Activated CD8-positive, alpha-beta T cell treated with anti-CD3 and anti-CD28 coated beads, Interleukin-2, amount 10 ng/mL, durations not matched to agents 7 days and 5 days (primary cell): ENCODE measurements at places on chromosomes 4 and X.

DNA sequence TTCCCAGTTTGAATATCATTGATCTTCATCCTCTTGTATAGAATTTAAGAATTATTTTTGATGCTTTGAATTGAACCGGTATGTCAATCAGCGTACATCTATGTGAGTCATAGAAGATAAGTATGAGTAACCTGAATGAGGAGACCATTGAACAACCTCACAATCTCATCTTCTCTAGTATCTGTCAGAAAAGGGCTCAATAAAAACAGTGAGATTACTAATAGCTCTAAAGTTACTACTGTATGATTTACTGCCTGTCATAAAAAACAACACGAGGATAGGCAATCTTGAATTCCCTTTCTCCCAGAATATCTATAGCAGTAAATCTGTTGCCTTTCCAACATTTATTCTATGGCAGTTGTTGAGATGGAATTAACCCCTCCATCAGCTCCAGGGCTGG lies 36.1 kb downstream of the PHOX2B start:
- no peak overlapping the region for H3K4me3 ChIP-seq
- H3K27ac ChIP-seq: no peak overlapping the region

GRCh38 chr4:26173619-26174018 lies 147.2 kb upstream of the RBPJ start:
- H3K36me3 ChIP-seq: no peaks in the 10 kb centered on the region
- H3K4me1 ChIP-seq: peaks cover 3% of the 10 kb centered on the region
- H3K27me3 ChIP-seq: peaks cover 4% of the 10 kb centered on the region
- DNase-seq: no peak
- H3K27ac ChIP-seq: no peak overlapping the region

- H3K4me3 ChIP-seq: no peak overlapping the region
- no peak for DNase-seq
- H3K4me1 ChIP-seq: no peaks in the 10 kb centered on the region
- H3K27me3 ChIP-seq: peaks cover 4% of the 10 kb centered on the region
- H3K36me3 ChIP-seq: no peaks in the 10 kb centered on the region
Observed at GRCh38 chr4:81204571-81204970, 10.5 kb downstream of the PRKG2 start.

DNA sequence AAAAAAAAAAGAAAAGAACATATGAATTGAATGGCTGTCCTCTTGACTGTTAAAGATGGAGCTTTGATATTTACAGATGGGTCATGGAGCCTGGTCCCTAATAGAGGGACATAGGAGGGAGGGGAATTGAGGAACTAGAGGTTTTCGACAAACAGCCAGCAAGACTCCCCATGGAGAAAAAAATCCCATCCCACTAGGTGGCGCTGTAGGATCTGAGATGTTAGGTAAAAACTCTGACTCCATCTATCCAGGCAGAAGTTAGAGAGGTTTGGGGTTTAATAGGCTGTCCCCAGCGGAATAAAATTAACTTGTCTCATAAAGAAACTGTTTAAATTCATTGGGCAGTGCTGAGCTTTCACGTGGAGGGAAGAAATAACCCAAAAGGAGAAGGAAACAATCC lies 45.9 kb downstream of the HMGB2 start:
- peak overlapping the region; percentile 77 for H3K27ac ChIP-seq
- peaks cover 16% of the 10 kb centered on the region for H3K4me1 ChIP-seq
- H3K27me3 ChIP-seq: no peaks in the 10 kb centered on the region

- no peak overlapping the region for H3K4me3 ChIP-seq
- no peaks in the 10 kb centered on the region for H3K27me3 ChIP-seq
- H3K4me1 ChIP-seq: no peaks in the 10 kb centered on the region
- DNase-seq: no peak
- H3K36me3 ChIP-seq: no peaks in the 10 kb centered on the region
Observed at GRCh38 chrX:26651755-26652154, 435.8 kb downstream of the MAGEB5 start.

- DNase-seq: peak; percentile 73
- peak within 1 kb of the TSS; percentile 45 for H3K4me3 ChIP-seq
- H3K27ac ChIP-seq: no peak within 1 kb of the TSS
- H3K4me1 ChIP-seq: peaks cover 10% of the 10 kb centered on the region
Observed at GRCh38 chr4:155758481-155759371, at the start of gene GUCY1B1. Gene GUCY1B1 (plus strand): TSS chr4:155759021. CDS start chr4:155759141, 120 bp downstream.
